ENCODE measurements at places on chromosomes 7 and 10. TPM values are rescaled to one million over a fixed set of nuclear protein-coding genes. Genes with fewer than 3 reads are reported as not detected.

The RSBN1L gene
- total RNA-seq, result 30.4 TPM

The SORBS1 gene
- 1.1 TPM for total RNA-seq

The HBP1 gene
- 22.1 TPM for total RNA-seq

The CYP26C1 gene
- total RNA-seq, result not detected

The TRIM50 gene
- not detected for total RNA-seq

The CCDC172 gene
- not detected for total RNA-seq

The CASTOR2 gene
- total RNA-seq, result 3.7 TPM

The CDK6 gene
- total RNA-seq, result 123 TPM

The HECTD2 gene
- total RNA-seq, result 3.0 TPM

The KIF11 gene
- total RNA-seq, result 76.2 TPM

The ANKRD30A gene
- not detected for total RNA-seq

The HUS1 gene
- 44.8 TPM for total RNA-seq

The SPDYE2 gene
- total RNA-seq, result not detected

The LIPF gene
- total RNA-seq, result not detected

The CD36 gene
- total RNA-seq, result not detected

The NKX1-2 gene
- total RNA-seq, result not detected

All from T-helper 2 cell treated with Interferon-gamma antibody and Interleukin-4, amounts not matched to agents 100 ng/mL and 5 ng/mL, for 36 hours (primary cell).